Fibroblast of mammary gland (primary cell): ENCODE measurements at places on chromosomes 1 and 21.

DNA sequence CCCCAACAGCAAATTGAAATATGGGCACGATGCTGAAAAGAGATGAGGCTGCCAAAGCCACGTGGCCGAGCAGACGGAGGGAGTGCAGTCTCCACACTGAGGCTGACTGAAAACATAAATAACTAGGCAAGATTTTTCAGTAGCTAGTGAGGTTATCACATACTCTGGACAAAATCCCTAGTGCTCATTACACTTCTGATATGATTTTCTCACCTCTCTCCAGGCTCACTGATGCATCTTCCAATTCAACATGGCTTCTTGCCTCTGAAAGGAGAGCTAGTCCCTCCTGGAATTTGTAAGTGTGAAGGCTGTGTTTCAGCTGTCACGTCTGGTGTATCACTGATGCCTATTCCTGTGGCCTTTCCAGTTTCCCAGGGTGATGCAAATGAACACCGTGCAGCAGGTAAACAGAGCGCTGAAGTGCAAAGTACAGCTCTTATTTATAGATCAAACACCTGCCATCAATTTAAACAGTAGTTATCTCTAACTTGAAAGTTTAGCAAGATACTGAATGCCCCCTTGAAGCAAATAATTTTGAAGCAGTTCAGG is 656.1 kb downstream of the KIF26B start:
- no peak for DNase-seq

DNA sequence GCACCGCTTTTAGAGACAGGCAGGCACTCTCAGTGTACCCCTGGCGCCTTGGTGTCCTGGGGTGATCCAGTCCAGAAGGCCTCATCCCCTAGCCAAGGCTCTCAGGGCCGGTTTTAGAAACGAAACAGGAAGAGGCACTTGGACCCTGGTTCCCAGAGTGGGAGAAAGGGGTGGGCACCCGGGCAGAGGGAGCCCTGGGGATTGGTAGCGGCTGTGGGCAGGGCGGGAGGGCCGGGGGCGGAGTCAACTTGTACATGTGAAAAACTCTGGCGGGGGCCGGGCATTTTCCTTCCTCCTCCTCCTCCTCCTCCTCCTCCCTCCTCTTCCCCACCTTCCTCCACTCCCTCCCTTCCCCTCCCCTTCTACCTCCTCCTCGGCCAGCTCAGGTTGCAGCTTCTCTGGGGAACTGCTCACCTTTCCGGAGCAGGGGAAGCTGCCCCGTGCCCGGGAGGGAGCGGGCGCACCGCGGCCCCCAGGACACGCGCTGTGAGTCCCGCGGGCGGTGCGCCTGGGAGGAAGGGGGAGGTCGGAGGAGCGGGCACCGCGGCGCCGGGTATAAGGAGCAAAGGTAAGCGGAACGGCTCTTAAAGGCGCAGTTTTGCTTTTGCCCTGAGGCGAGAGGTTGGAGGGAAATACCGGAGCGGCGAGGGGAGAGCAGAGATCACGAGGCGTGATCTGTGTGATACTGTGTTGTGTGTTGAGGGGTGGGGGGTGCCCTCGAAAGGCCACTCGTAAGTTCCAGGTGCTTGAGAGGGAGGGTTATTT is at the start of gene CDK18:
TSS of gene CDK18 (plus strand) at position 359 of the 765 bp plus-strand sequence. CDS start 18,499 bp downstream, outside the sequence.
- DNase-seq: no peak

DNA sequence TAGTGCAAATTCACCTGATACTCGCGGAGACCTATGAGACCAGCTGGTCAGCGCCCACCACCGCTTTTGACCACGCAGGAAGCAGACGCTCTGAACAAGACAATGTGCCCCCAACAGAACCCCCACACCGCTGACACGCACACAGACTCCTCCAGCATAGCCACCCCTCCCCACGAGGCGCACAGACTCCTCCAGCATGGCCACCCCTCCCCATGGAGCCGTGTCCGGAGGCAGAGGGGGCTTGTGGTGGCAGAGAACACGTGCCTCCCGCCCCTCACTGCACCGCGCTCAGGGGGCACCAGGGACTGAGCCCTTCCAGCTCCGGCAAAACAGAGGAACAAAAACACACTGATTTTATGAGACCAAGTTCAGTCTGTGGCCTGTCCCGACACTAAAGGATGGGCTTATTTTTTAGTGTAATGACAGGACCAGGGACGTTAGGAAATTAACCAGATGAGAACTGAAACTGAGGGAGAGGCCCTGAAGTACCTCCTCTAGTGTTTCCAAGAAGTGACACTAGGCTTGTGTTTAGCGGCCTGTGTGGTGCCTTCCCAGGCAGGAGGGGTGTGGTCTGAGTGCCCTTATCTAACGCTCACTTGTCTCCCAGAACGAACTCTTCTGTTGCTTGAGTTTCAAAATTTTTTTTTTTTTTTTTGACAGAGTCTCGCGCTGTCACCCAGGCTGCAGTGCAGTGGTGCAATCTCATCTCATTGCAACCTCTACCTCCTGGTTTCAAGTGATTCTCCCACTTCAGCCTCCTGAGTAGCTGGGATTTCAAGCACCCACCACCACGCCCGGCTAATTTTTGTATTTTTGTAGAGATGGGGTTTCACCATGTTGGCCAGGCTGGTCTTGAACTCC is 10.0 kb upstream of the AGPAT3 start:
- no peak for DNase-seq

DNA sequence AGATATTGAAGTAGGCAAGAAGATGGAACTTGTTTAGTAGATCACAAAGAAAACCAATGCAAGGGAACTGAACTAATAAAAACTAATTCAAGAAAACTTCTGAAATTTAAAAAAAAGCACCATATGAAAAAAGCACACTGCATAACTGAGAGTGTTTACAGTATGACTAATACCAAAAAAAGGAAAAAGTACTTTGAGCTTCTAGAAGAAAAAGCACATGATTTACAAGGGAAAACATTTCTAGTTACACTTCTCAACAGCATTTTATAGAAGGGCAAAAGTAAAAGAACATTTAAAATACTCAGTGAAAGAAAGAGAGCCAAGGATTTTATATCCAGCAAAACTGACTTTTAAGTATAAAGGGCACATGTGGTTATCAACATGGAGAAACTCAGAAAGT is 233.6 kb downstream of the RPS6KC1 start:
- DNase-seq: peak; percentile 57

GRCh38 chr1:55987491-55988249 is 591.7 kb downstream of the PLPP3 start:
- no peak for DNase-seq

DNA sequence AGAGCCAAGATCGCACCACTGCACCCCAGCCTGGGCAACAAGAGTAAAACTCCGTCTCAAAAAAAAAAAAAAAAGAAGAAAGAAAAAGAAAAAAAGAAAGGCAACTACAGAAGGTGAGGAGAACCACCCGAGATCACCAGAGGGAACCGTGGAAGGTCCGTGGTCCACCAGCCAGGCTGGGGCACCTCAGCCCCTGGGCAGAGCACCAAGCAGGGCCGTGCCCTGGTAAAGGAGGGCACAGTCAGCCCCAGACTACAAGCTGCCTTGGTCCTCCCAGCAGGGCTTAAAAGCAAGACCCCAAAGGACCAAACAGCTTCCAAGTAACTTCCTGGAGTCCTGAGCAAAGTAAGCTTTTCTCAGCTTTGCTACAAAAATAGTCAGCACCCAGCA is 8.8 kb upstream of the SAMD11 start:
- DNase-seq: no peak

DNA sequence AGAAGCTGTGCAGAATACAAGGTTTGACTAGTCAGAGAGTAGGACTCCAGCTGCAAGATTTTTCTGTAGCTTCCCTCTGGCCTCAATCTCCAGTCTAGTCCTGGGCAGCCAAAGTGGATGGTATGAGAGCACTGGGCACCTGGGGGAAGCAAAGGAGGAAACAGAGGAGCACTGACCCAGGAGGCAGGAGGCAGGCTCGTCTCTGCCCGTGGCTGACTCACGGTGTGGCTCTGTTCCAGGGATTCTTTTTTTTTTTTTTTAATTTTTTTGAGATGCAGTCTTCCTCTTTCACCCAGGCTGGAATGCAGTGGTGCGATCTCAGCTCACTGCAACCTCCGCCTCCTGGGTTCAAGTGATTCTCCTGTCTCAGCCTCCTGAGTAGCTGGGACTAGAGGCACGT is 4.1 kb upstream of the NPPB start:
- no peak for DNase-seq

- DNase-seq: no peak
These were observed 677 bp downstream of the PRKAA2 start for GRCh38 chr1:56645677-56646305.

- DNase-seq: no peak
These were observed 118.2 kb upstream of the HOOK1 start for GRCh38 chr1:59696421-59697115.

DNA sequence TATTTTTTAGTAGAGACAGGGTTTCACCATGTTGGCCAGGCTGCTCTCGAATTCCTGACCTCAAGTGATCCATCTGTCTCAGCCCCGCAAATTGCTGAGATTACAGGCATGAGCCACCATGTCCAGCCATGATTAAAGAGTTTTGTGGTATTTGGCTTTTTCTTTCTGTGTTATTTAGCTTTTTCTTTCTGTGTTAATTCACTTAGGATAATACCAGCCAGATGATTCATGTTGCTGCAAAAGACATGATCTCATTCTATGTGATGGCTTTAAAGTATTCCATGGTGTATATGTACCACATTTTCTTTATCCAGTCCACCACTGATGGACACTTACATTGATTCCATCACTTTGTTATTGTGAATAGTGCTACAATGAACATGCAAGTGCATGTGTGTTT is 1135.2 kb downstream of the AMY1C start:
- no peak for DNase-seq

DNA sequence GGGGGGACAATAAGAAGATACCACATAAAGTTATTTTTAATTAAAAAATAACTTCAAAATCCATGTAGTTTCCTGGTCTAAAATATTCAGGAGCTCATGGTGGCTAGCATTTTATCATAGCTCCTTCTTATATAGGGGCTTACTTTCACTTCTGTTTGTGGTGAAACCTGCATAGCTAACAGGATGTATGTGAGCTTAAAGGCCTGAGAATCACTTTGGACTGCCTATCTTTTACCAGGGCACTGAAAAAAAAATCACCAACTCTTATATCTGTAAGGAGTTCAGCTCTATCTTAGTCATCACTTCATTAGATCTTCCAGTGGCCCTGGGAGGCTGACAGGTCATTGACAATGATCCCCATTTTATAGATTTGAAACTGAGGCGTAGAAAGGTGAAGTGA is 21.3 kb downstream of the UROD start:
- DNase-seq: no peak

DNA sequence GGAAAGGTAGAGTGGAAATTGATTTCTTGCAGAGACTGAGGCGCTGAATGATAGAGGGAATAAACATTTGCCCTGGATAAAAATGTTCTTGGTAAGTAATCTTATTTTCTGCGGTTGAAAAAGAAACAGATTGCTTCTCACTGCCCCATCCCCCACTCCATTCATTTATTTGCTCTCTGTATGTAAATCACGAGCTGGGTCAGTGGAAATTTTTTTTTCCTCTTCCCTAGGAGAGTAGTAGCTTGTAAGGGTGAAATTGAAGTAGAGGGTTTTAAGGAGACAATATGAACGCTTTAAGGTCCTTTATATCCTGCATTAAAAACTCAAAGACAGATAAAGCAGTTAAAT is 1.4 kb upstream of the BRINP3 start:
- no peak for DNase-seq

DNA sequence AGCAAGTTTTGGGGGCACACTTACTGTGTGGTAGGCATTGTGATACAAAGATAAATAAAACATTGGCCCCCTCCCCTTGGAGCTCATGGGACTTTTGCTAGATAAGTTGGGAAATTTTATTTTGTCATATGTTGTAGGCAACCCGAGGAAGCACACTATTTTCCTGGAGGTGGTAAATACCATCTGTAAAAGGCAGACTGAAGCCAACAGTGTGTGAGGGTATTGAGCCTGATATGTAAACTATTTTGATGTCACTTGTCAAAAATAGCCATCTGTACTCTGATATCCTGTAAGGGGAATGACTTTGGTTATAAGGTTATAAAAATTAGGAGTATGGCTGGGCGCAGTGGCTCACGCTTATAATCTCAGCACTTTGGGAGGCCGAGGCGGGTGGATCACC is 30.6 kb downstream of the VANGL2 start:
- DNase-seq: no peak

GRCh38 chr1:58900396-58900795 is 116.5 kb upstream of the JUN start:
- no peak for DNase-seq

DNA sequence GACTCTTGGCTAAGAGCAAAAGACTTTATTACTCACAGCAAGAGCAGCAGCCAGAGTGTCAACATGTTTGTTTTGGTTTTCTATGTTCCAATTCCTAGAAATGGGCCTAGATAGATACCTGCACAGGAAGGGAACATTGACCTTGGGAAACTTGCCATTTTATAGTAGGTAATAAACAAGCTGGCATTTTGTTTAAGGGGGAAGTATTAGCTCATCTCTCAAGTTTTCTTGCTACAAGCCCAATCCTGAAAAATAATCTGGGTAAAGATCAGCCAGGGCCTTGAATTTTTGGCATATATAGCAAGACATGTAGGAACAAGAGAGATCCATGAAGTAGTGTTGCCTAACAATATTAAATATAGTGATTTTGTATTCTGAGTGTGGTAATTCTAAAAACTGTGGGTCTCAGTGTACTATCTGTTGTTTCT is 51.4 kb upstream of the RGL1 start:
- DNase-seq: no peak

- DNase-seq: peak; percentile 30
These were observed 67.5 kb downstream of the CLIC6 start for GRCh38 chr21:34736116-34736874.

- peak; percentile 83 for DNase-seq
These were observed 64.8 kb downstream of the MYOM3 start for GRCh38 chr1:24047110-24047477.

DNA sequence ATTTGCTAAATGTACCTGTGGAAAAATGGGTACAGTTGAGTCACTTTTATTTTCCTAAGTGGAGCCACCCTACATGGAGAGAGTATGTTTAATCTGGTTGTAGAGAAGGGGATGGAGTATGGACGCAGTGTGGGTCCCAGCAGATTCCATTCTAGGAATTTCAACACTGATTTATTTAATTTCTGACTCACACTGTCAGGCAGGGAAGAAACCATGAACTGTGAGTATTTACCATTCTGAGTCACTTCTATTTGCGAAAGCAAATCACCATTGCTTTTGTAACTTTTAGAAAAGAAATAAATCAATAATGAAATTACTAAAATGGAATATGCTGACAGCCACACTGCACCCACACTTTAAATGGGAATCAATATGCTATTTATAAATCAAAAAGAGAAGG is 339.0 kb downstream of the DSCAM start:
- DNase-seq: peak; percentile 1

DNA sequence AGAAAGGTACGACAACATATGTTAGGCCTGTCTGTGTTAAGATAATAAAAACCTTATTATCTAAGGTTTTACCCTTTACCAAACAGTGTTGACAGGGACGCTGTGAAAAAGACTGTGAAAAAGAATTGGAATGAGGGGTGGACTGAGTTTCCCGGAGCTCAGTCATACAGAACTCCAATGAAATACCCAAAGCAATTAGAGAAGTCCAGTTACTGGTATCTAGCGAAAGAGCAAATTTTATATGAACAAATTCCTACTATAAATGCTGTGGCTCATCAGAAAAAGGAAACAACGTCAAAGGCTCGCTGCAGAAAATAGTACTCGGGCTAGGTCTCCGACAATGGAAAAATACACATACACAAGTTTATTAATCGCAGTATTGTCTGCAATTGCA is 708 bp upstream of the RBBP5 start:
- DNase-seq: no peak

GRCh38 chr1:223189903-223190724 is 47.1 kb upstream of the TLR5 start:
- DNase-seq: peak; percentile 25

- peak; percentile 60 for DNase-seq
These were observed 154.5 kb upstream of the ADGRL4 start for GRCh38 chr1:79161077-79161476.
